ENCODE measurements at places on chromosomes 16 and 17.

- peak; percentile 90 for DNase-seq
Observed at GRCh38 chr17:63774141-63774968, at the start of gene DDX42. TSS of gene DDX42 (plus strand) at chr17:63774170. CDS start at chr17:63787050, 12,880 bp downstream.

GRCh38 chr16:1331712-1332617 lies 1.5 kb upstream of the BAIAP3 start:
- DNase-seq, result peak; percentile 31

DNA sequence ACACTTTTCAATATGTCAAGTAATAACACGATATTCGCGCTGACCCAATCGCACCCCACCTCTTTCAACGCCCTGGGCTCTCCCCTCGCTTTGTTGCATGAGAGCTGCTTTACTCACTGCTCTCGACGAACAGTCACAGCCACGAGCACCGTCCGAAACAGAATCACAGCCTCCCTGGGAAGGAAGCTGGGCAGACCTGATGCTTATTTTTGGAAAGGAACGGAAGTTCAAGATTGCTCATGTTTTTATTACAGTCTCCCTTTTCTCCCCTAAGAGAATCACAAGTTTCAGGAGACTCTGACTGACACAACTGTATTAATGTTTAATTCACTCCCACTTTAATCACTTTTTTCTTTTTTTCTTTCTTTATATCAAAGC lies 67.8 kb downstream of the ANKRD11 start:
- DNase-seq, result no peak

DNA sequence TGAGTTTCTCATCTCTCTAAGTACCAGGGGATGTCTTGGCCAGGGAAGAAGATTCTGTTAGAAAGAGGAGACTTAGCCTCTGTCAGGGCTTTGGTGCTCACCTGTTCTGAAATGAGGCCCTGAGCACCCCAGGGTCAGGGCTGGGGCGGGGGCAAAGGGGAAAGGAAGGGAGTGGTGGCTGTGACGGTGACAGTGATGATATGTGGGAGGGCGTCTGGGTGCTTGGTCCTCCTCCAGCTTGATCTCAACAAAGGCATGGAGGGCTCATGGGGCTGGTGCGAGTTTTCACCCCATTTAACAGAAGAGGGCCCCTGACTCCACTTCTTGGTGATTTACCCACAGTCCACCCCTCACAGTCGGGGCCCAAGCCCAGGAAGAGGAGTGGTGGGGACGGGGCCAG lies 15.1 kb downstream of the SOX8 start:
- DNase-seq, result peak; percentile 52

- no peak for DNase-seq
Observed at GRCh38 chr17:77594416-77595209, 363.9 kb upstream of the TNRC6C start.

- no peak for DNase-seq
Observed at GRCh38 chr16:21610006-21610544, 10.7 kb downstream of the METTL9 start.

DNA sequence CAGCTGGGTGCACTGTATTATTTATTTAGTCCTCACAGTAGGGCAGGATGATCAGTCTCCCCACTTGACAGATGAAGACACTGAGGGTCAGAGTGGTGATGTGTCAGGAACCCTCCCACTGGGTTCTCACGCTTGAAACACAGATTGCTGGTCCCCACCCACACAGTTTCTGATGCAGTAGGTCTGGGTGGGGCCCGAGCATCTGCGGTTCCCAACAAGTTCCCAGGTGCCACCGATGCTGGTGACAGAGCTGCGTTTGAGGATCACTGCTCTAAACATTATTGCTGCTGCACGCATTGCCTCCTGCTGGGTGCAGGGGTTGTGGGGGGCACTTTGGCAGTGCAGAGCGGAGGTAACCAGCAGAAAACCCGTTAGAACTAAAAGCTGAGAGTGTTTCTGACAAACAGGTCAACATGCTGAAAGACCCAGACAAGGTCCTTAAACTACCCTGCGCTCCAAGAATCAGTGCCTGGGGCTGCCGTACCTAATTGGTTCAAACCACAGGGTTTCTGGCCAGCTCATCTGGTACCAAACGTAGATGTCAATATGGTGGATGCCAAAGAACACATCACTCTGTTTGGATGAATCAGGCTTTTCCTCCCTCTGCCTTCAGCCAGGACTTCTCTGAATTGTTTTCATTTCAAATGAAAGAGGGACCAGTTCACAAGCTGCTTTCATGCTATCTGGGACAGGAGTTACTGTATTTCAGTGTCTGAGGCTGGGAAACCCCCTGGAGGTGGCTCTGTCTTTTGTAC lies 76.0 kb downstream of the ABCC1 start:
- peak; percentile 53 for DNase-seq

DNA sequence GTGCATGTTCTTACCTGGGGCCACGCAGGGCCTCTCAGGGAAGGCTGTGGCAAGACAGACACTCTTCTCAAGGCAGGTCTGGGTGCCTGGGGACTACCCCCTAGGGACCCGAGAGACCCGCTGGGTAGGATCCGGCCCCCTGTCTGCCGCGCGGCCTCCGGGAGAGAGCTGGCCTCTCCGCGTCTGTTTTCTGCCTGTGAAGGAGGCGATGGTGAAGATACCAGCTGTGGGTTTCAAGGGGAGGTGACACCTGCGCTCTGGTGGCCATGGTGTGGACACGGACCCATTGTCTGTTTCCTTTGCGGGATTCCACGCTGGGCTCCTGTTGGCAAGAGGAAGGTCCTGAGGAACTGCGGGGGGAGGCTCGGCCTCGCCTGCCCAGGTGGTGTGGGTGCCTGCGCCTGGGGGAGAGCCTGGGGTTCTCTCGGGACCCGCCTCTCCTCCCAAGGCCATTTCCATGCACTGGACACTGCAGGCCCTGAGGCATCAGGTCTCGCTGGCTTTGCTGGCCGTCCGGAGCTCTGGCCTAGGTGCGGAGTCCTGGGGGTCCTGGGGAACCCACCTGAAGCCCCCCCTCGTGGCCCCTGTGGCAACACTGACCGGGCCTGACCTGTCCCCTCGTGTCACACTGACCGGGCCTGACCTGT lies 12.2 kb upstream of the METRNL start:
- no peak for DNase-seq

Data from activated CD4-positive, alpha-beta T cell treated with anti-CD3 and anti-CD28 coated beads, Interleukin-2, amount 50 U/mL, for 1 hour (primary cell).